Psoas muscle (tissue), 8 donors: ENCODE measurements at places on chromosomes 7 and 10. TPM values are rescaled to one million over a fixed set of nuclear protein-coding genes. Genes with fewer than 3 reads are reported as not detected.

DNA sequence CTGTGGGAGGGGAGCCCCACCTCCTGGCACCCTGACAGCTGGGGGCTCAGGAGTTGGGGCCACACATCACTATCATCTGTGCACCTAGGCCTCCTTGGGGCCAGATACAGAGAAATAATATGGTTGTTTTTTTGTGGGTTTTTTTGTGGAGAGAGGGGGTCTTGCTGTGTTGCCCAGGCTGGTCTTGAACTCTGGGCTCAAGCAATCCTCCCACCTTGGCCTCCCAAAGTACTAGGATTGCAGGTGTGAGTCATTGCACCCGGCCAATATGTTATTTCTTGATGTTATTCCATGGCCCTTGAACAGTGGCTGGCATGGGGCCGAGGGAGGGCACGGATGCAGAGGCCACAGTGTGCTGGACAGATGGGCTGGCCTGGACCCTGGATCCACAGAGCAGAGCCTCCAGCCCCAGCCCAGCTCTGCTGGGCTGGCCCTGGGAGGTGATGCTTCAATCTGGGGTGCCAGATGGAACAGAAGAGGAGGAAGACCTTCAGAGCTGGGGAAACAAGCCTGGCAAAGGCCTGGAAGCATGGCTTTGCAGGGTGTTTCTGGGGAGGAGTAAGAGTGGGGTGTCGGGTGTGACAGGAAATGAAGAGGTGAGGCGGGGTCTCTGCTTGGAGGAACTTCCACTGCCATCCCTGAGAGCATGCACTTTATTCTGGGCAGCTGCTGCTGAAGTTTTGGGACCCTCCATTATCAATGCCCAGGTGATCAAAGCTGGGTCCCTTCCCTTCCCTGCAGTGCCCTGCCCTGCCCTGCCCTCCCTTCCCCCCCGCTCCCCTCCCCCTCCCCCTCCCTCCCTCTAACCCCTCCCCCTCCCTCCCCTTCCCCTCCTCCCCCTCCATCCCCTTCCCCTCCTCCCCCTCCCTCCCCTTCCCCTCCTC, 3.7 kb upstream of the FZD9 start:
- no peak for DNase-seq

DNA sequence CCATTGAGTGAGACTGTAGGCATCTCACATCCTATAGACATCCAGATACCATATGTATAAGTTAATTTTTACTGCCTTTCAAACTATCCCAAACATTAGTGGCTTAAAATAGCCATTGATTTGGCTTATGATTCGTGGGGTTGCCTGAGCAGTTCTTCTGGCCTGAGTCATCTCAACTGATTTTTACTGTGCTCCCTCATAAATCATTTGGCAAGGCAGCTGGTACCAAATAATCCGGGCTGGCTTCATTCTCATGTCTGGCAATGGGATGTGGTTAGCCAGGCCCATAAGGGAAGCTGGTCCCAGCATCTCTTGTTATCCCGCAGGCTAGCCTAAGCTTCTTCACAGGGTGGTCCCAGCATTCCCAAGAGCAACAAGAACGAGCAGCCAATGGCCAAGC, 6.7 kb upstream of the LRGUK start:
- DNase-seq: no peak

The ASL gene
- total RNA-seq: 6.1 TPM

The KCP gene
- total RNA-seq: 0.08 TPM

The GPR85 gene
- not detected for total RNA-seq
